Stimulated activated CD4-positive, alpha-beta T cell treated with anti-CD3 and anti-CD28 coated beads, Interleukin-1b, Interleukin-23, amount 100 ng/mL, for 1 hour (primary cell): ENCODE measurements at places on chromosomes 11 and 22.
A peak's percentile ranks its signal among the peaks of the same experiment; 100 is the strongest.

GRCh38 chr22:36334821-36335603 lies 52.8 kb downstream of the MYH9 start:
- no peak for DNase-seq

DNA sequence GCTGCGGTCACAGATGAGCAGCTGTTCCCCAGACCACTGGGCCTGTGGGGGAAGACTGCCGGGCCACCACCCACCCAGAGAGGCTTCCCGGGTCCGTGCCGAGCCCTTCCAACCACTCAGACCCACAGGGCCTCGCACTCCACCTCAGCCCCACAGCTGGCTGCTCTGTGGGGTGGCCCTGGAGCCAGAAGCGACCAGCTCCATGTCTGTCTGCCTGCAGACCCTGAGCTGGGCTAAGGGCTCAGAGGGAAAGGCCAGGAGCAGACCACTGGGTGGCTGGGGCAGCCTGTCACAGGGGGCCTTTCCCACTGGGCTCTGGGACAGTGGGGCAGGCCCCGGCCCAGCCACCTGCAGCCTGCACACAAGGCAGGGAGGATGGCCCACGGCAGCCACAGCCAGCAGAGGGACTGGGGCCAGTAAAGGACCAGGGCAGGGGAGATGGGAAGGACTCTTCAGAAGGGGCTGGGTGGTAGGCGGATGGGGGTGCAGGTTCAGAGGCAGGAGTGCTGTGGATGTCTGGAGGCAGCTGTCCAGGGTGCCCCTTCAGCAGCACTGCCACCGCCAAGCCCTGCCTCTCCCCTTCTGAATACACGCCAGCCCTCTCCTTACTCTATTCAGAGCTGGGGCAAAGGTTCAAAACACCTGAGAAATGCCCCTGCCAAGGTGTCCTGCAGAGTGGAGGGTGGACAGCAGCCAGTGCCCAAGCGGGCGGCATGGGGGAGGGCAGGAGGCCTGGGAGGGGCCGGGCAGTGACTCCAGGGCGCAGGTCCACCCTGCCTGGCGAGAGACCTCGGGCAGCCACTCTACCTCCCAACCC lies 32.2 kb downstream of the GNB1L start:
- no peak for DNase-seq

DNA sequence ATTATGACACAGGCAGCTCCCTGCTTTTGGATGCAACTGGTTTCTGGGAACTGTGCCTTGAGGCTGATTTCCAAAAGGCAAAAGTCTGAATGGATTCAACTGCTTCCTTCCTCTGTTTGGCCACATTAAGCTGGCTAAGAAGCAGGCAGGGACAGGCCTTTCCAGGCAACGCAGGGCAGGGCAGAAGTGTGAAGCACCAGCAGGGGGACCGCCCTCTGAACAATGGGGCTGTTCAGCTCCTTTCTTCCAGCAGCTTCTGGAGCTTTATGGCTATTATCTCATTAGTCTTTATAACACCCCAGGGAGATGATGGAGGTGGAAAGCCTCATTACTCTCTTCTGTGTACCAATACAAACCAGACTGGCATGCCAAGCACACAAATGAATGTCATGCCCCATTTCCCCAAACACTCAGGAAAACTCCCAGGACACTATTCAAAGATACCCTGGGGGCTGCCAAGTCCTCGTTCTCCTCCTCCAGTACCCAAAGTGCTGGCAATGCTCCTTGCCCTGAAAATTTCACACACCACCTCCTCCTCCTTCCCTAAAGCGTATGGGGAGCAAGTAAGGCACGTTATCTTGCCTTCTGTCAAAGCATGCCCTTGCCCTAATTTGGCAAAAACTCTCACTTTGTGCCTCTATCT lies 21.3 kb downstream of the MORC2 start:
- DNase-seq = no peak

- DNase-seq = no peak
These were observed 452.9 kb downstream of the MN1 start for GRCh38 chr22:27348634-27349033.

GRCh38 chr11:73980001-73980961 lies 2.4 kb downstream of the UCP2 start:
- peak; percentile 32 for DNase-seq

- DNase-seq = no peak
These were observed 68.5 kb downstream of the GDPD4 start for GRCh38 chr11:77233011-77233410.

- no peak for DNase-seq
These were observed 41.7 kb downstream of the IGF2 start for GRCh38 chr11:2097356-2097997.

DNA sequence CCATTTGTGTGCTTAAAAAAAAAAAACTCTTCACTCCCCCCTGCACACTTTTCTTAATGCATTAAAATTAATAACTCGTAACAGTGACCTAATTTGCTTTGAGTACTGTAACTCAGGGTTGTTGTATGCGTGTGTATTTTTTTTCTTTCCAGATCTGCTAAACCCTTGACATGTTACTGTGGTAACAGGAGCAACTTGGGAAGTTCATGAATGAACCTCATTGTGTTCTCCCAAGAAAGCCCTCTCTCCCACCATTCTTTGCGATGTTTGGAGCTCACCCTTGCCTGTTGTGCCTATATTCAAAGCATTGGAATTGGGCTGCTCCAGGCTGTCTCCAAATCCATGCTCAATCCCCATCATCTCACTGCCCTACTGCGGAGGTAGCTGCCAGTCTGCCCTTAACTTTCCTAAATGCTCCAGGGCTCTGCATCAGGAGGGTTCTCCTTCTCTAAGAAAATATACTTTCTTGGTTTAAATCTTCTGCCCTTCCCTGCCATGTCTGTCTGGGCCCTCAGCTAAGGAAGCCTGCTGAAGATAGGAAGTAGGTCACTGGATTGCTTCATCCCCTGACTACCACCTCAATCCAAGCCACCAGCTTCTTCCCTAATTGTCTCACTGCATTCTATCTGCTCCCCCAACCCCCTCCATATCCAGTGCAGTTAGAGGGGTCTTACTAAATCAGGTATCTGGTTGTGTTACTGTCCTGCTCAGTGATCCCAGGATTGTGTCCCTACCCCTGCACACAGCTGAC lies 70.3 kb downstream of the KIRREL3 start:
- DNase-seq = no peak

DNA sequence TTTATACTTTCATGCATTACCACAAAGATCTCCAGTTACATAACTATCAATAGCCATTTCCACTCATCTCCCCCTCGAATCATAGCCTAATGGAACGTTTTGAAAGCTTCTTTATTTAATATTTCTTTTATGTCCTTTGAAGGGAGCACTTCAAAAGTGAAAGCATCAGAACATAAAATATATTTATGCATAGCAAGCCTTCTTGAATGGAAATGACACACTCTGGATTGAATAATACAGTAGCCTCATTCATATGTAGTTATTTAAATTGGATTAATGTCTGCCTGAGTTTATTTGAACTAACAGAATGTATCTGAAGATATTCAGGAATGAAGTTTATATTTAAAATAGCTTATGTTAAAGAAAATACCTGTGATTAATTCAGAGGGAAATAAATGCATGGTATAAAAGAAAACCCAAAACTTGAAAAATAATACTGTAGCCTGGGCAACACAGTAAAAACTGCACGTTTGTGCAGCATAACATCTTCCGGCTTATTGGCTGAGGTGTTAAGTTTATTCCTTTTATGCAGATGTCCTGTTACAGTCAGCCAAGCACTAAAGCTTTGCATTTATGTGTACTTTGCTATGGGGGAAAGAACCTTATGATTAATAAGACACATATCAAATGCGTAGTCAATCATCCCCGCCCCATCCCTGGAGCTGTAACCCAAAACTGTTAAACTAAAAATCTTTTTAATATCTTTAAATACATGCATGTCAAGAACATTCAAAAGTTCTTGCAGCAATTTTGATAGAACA lies 22.0 kb downstream of the OOSP3 start:
- DNase-seq = no peak

DNA sequence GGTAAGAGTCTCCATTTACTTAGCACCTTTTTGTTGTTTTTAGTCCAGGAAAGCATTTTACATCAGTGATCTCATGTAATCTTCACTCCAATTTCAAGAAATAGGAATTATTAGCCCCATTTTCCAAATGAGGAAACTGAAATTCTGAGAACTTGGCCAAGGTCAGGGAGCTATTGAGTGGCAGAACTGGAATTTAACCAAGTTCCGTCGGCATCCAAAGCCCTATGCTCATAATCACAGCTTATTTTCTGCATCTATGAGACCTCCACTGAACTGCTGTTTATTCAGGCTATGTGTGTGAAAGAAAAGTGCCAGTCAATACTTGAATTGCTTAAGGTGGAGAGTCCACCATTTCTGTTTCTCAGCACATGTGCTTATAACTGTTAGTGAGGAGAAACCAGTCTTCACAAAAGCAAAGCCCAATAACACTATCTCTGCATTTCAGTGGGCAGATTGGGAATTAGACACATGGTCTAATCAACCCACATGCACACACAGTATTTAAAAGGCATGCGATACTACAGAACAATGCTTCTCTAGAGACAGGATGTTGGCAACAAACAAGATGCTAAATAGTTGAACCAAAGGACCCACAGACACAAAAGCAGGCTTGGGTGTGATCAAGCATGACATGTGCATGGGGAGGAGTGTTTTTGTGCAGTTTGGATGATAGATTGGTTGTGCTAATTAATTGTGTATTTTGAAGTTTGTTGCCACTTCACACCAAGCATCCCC lies 780.6 kb downstream of the OPCML start:
- no peak for DNase-seq

DNA sequence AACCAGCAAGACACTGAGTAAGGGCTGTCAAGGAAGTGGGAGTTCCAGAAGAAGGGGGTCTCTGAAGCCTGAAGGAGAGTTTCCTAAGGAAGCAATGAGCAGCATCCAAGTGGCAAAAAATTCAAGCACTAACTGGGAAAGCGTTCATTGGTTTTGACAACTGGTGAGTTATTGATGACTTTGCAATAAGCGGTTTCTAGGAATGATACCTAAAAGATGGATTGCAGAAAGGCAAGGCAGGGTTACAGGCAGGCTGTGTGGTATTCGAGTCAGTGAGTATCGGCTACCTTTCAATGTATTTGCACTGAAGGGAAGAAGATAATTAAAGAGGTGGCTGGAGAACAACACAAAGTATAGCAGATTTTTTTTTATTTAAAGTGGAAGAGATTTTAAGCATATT lies 59.3 kb upstream of the NCAM1 start:
- no peak for DNase-seq

- no peak for DNase-seq
These were observed 53.2 kb upstream of the ALX4 start for GRCh38 chr11:44363116-44363515.

DNA sequence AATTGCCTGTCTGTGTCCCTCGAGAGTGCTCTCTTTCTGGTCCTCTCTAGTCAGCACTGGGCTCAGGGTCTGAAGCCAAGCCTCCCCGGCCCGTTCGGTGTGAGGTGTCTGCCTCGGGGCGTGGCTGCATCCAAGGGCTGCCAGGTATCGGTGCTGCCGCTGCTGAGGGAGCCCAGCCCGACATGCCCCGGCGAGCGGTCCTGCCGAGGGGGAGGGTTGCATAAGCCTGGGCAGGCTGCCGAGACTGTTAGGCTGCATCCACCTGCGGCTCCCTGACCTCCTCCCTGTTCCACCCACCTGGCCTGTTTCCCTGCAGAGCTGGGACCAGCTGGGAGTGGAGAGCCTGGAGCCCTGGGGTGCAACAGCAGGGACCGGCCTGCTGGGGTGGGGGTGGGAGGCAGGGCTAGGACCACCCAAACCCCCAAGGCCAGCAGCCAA lies 6.3 kb downstream of the OVOL1 start:
- no peak for DNase-seq

GRCh38 chr11:122210367-122210997 lies 94.5 kb upstream of the BLID start:
- DNase-seq = no peak

- DNase-seq = no peak
These were observed 6.5 kb downstream of the MN1 start for GRCh38 chr22:27795053-27795452.

- no peak for DNase-seq
These were observed 13.5 kb upstream of the TUB start for GRCh38 chr11:8067567-8067928.

DNA sequence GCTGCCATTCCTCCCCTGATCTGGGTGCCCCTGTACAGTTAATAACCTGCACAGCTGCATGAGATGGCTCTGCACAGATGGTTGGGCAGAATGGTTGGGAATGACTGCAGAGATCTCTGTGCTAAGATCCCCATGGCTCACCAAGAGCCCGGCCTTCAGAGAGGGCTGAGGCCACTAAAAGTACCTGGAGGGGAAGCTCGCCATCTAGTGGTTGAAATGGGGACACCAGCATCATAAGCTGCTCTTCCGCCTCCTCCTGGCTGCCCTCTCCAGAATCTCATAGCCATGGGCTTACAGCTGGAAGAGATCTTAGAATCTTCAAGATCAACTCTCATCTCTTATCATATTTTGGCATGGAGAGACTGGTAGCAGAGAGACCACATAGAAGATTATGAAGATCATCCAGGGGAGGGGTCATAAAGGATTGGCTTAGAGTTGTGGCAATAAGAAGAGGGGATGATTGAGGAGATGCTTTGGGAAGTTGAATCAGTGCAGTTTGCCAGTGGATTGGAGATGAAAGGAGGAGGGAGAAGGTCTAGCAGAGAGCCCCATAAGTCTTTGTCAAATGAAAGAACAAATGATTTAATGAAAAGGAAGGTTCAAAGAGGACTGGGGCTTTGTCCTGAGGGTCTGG lies 22.0 kb upstream of the TLCD5 start:
- DNase-seq = peak; percentile 7

DNA sequence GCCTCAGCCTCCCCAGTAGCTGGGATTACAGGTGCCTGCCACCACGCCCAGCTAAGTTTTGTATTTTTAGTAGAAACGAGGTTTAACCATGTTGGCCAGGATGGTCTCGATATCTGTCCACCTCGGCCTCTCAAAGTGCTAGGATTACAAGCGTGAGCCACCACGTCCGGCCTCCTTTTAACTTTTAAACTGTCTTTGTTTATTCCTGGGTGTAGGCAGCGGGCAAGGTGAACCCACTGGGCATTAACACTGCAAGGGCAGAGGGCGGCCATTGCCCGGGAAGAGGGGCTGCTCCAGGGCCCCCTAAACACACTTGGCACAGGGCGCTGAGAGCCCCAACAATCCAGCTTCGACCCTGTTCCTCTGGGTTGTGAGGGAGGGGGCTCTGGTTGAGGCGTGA lies 693.6 kb downstream of the BRD1 start:
- no peak for DNase-seq

DNA sequence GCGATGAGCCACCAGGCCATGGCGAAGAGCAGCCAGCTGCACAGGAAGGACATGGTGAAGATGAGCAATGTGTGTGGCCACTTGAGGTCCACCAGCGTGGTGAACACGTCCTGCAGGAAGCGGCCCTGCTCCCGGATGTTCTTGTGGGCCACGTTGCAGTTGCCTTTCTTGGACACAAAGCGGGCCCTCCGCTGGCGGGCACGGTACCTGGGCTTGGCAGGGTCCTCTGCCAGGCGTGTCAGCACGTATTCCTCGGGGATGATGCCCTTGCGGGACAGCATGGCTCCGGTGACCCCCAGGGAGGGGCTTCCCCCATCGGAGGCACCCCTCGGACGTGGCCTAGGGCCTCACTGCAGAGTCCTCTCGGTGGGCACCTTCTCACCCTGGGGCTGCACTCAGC lies 648 bp downstream of the KCNJ11 start:
- no peak for DNase-seq

- DNase-seq = no peak
These were observed 2.1 kb downstream of the TMPRSS4 start for GRCh38 chr11:118078911-118079411.

GRCh38 chr11:103086461-103086860 lies 5.5 kb downstream of the DCUN1D5 start:
- DNase-seq = no peak

- DNase-seq = no peak
These were observed 6.9 kb downstream of the VWA5A start for GRCh38 chr11:124122123-124122522.

- DNase-seq = no peak
These were observed 845 bp downstream of the MPPED2 start for GRCh38 chr11:30585125-30585891.
